ENCODE measurements at places on chromosomes 16 and 17.

DNA sequence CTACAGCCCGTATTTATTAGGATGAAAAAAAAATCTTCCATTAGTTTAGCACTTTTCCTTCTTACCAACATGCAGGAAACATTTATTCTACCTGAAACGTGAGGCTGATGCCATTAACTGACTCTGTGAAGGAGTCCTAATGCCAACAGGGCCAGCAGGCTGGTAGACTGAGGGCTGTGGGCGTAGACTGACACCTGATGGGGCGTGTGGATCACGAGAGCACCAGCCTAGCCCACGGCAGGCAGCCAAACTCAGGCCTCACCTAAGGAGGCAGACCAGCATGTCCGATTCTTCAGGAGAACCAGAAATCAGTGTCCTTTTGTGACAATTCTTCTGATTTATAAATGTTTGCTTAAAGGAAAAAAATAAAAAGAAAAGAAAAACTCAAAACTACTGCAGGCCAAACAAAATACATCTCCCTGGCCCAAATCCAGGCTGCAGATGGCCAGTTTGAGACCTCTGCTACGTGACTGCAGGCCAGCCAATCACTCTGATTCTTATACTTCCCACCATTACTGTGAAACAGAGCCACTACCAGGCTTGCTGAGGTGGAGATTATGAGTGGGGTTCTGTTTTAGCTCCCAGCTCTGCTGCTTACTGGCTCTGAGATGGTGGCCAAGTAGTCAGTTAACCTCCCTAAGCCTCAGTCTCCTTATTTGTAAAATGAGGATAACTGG, 66.5 kb downstream of the GNAO1 start:
- DNase-seq, result peak; percentile 90

GRCh38 chr17:12553625-12554024, 112.1 kb upstream of the MYOCD start:
- no peak for DNase-seq

DNA sequence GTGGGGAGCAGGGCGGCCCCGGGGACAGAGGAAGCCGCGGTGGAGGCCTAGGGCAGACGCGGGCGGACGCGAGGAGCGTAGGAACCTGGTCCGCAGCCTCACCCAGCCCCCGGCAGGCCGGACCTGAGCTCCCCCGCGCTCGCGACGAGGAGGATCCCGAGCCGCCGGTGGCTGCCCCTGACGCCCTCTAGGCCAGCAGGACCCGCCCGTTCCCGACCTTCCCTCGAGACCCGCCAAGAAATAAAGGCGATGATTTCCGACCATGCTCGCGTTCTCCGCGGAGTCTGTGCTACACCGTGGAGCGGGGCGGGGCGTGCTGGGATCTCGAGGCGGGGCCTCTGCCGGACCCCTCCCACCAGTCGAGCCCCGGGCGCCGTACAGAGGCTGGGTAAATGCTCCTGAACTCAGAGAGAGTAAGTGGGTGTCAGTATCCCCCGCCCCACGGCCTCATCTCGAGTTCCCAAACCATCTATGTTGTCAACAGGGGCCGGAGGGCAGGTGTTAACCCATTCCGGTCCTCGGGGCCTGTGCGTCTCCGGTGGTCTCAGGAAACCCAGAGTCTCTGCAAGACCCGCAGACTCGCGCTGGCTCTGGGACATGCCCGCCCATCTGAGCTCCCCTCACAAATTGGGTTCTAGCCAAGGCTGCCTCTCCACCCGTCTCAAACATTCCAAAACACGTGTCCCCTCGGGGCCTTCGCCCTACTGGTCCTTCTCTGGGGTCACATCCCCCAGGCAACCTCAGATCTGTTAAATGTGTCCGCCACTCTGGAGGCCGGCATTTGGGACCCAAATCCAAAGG, 13.7 kb downstream of the SYCE1L start:
- peak; percentile 58 for DNase-seq

DNA sequence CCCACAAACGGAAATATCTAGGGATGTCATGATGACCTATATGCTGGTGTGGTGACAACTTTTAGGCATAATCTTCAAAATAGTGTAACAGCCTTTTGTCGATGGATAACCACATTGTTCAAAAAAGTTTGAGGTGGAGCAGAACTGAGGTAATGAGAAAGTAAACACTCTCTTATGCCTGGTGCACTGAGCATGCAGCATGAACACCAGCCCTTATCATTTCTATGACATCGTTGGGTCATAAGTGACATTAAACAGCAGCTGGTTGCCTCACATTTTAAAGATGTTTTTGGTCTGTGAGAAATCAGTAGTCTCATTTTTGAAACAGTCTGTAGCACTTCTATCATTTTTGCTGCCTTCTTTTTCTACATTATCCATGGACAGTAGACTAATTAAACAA, 1.8 kb downstream of the KRT23 start:
- DNase-seq, result no peak

DNA sequence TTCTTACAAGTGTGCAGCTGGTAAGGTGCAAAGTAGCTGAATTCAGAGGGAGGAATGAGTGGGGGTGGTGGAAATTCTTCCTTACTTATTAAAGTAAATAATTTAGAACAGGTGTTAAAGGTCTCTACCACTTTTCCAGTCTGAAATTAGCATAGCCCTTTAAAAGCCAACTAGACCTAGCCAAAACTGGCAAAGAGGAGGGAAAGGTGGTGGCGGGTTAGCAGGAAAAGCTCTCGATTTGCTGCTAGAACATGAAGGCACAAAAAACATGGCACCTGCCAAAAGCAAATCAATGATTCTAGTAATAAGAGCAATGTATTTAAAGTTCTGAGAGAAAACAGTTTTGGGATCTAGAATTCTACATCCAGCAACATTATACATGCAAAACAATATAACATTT, 157.7 kb downstream of the PARN start:
- no peak for DNase-seq

- no peak for DNase-seq
Observed at GRCh38 chr16:84054916-84055315, 12.3 kb upstream of the SLC38A8 start.

DNA sequence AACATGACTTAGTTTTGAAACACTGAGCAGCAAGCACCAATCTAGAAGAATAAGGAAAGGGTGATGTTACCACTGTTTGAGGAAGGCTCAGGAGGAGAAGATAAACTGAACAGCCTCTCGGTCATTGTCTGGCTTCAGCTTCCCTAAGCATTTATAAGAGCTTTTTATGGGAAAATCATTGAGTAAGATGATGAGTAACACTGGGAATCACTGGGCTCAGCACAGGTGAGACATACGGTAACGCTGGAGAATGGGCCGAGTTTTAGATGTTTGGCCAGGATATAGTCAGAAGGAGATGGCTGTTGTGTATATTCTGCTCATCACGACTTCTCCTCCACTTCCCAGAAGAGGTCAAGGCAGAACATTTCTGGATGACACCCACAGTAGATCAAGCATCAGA, 42.2 kb upstream of the ALOX12 start:
- DNase-seq, result no peak

Measured in lung (tissue), 17 donors.